ENCODE measurements at places on chromosomes 2 and 18. TPM values are rescaled to one million over a fixed set of nuclear protein-coding genes. Genes with fewer than 3 reads are reported as not detected.

TFCP2L1 gene
- 0.80 TPM for total RNA-seq

GRCh38 chr2:156356014-156356754 lies 23.7 kb upstream of the NR4A2 start:
- H3K4me3 ChIP-seq: no peak overlapping the region
- no peaks in the 10 kb centered on the region for H3K27me3 ChIP-seq

DNA sequence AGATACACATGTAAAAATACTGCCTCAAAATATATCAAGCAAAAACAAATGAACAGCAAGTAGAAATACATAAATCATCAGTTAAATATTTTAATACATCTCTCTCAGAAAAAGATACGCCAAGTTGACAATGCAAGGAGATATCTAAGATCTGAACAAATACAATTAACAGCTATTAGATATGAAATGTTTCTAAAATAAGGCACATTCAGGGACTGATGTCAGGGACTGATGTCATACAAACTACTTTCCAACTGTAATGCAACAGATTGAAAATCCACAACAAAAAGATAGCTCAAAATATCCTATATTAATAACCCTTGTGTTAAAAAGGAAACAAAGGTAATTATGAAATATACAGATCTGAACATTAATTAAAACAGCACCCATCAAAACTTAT lies 51.7 kb downstream of the TLK1 start:
- H3K27me3 ChIP-seq: no peaks in the 10 kb centered on the region
- no peak for DNase-seq
- H3K4me1 ChIP-seq: no peaks in the 10 kb centered on the region
- H3K27ac ChIP-seq: no peak overlapping the region
- H3K36me3 ChIP-seq: no peaks in the 10 kb centered on the region

DNA sequence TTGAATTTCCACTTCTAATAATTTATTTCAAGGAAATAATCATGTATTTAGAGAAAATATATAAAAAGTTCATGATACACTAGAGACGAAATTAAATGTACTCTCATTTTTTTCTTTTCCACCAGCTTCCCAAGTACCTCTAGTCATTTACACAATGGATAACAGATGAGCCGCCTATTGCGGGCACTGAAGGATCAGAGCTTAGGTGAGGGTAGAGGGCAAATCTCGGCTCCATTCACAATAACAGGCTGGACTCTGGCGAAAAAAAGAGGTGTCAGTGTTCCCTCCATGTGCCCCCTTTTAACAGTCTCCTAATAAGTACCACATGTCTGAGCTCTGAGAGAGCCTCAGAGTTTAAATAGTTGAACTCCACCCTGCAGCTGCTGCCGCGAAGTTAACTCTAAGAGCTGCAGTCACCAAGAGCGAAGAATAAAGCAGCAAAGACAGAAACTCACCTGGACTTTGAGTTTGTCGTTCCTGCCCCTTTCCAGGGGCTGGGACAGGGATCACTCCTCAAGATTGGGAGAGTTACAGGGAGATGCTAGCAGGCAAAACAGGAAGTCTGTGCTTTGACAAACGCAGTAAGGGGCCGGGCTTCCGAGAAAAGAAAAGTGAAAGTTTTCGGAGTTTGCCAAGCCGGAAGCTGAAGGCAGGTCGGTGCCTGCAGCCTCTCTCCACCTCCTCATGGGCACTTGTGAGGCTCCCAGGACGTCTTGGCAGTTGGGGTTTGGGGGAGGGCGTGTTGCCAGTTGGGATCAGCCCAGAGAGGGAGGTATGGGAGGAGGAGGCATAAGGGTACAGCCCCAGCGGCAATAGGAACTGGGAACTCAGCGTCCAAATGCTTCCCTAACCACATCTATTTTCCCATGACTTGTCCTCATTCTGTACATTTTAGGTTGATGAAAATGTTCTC lies at the start of gene SP110:
Gene SP110, minus strand, starts transcription at position 566 of the 913 bp plus-strand sequence. CDS start 3,057 bp downstream, outside the sequence.
- H3K4me1 ChIP-seq: peaks cover 10% of the 10 kb centered on the region
- peak within 1 kb of the TSS; percentile 67 for H3K4me3 ChIP-seq
- peak; percentile 73 for DNase-seq
- H3K27ac ChIP-seq: peak within 1 kb of the TSS; percentile 95
- H3K36me3 ChIP-seq: peaks cover 17% of the 10 kb centered on the region

DNA sequence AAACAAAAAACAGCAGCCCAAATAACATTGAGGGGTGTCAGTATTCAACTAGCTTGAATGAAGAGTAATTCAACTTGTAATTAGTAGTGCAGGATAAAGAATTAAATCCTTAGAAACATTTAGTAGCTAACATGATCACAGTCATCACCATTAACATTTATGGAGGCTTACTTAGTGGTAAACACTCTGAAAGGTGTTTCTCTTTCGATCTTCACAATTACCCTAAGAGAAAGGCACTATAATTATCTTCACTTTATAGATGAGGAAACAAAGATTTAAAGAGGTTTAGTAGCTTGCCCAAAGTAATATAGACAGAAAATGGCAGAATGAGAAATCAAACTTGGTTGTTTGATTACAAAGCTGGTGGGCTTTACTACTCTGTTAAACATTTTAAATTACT lies 81.5 kb downstream of the GAREM1 start:
- no peak overlapping the region for H3K27ac ChIP-seq
- H3K36me3 ChIP-seq: no peaks in the 10 kb centered on the region
- H3K27me3 ChIP-seq: no peaks in the 10 kb centered on the region

GRCh38 chr2:170212625-170213280 lies 34.8 kb downstream of the MYO3B start:
- no peak for DNase-seq
- H3K27me3 ChIP-seq: no peaks in the 10 kb centered on the region
- H3K36me3 ChIP-seq: no peaks in the 10 kb centered on the region
- no peaks in the 10 kb centered on the region for H3K4me1 ChIP-seq
- H3K27ac ChIP-seq: no peak overlapping the region
- H3K4me3 ChIP-seq: no peak overlapping the region

All from thymus (tissue), 14 donors.